ENCODE measurements at places on chromosomes 6 and 20.

- DNase-seq = no peak
Observed at GRCh38 chr6:55869674-55870073, 5.7 kb downstream of the BMP5 start.

DNA sequence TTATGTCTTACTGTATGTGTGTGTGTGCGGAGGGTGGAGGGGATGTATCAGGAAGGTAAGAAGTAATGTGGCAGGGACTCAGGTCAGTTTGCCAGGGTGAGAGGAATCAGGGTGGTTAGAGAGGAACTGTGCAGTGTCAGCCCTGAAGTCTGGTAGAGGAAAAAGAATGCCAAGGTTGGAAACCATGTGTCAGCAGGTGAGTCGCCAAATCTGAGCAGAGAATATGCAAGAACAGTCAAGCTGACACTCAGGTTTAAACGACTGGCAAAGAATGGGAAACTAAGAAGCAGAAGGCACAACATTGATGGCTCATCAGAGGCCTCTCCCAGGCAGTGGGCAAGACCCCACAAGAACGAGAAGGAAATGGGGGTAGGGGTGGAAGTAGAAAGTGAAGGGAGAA, 107.5 kb upstream of the TBX18 start:
- no peak for DNase-seq

DNA sequence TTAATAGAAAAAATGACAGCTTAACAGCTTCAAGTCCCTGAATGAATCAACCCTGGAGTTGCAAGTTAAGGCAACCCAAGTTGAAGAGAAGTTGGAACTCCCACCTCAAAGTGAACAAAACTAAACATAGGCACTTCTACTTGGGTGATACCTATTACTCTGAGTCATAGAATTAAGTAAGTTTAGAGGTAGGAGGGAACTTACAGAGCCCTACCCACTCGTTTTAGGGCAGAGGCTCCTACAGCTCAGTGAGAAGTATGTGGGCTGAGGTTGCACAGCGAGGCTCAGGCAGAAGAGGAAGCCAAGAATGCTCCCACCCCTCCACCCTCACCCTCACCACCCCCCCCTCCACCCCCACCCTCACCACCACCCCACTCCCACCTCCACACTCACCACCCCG, 42.2 kb downstream of the NFATC2 start:
- DNase-seq = no peak

GRCh38 chr20:19406381-19406780, 193.9 kb downstream of the SLC24A3 start:
- no peak for DNase-seq

GRCh38 chr6:134026597-134026996, 25.8 kb downstream of the SLC2A12 start:
- no peak for DNase-seq

- no peak for DNase-seq
Observed at GRCh38 chr6:170423030-170423429, 116.5 kb downstream of the FAM120B start.

- DNase-seq = no peak
Observed at GRCh38 chr6:111572216-111572706, 33.4 kb downstream of the TRAF3IP2 start.

DNA sequence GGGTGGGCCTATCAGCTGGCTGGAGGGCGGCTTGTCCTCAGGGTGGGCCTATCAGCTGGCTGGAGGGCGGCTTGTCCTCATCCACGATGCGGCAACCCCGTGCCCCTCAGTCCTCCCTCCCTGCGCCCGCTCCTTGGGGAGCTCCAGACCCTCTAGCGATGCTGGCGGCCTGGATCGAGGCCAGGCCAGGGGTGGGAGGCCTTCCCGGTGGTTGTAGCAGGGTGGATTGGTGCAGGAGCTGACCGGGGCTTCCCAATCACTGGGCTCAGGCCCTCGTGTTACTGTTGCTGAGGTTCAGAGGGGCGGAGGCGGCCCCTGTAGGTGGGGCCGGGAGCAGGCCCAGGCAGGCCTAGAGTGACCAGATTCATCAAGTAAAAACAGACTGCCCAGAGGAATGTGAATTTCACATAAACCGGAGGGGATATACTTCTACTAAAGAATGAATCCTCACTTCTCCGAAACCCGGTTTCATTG, 8.8 kb downstream of the SLC17A9 start:
- no peak for DNase-seq

GRCh38 chr6:23661549-23661948, 464.5 kb upstream of the NRSN1 start:
- no peak for DNase-seq

- DNase-seq = no peak
Observed at GRCh38 chr6:43434943-43435342, 7.6 kb downstream of the ABCC10 start.

DNA sequence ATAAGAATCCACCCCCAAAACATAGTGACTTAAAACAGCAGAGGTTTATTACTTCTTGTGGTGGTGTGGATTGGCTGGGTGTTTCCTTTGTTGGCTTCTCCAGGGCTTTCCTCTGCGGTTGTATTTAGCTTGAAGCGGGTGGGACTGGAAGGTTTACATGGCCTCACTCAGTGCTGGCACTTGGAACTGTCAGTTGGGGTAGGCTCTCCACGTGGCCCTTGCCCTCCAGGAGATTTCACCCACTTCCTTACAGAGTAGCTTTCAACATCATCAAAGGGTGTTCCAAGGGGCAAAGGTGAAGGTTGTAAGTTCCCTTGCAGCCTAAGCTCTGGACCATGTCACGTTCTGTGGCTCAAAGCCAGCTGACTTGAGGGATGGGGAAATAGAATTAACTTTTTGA, 32.5 kb upstream of the NKX2-2 start:
- DNase-seq = no peak

DNA sequence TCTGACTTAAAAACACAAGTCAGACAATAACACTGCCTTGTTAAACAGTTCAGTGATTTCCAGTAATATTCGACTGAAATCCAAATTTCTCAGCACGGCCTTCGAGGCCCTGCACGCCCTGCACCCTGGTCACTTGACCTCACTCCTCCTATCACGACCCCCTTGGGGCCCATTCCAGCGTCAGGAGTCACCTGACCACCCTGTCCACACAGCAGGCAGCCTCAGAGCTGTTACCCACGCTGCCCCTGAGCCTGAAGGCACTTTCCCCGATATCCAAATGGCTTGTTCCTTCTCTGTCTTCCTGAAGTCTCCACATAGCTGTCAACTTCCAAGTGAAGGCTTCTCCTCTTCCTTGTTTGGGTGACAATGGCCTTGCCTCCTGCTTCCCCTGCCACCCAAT, 33.1 kb upstream of the SMOC2 start:
- no peak for DNase-seq

- no peak for DNase-seq
Observed at GRCh38 chr20:46700481-46700880, 9.0 kb upstream of the SLC2A10 start.

Data from LNCaP clone FGC (cell line).